ENCODE measurements at places on chromosomes 2 and 18. TPM values are rescaled to one million over a fixed set of nuclear protein-coding genes. Genes with fewer than 3 reads are reported as not detected.
A peak's percentile ranks its signal among the peaks of the same experiment; 100 is the strongest.

DNA sequence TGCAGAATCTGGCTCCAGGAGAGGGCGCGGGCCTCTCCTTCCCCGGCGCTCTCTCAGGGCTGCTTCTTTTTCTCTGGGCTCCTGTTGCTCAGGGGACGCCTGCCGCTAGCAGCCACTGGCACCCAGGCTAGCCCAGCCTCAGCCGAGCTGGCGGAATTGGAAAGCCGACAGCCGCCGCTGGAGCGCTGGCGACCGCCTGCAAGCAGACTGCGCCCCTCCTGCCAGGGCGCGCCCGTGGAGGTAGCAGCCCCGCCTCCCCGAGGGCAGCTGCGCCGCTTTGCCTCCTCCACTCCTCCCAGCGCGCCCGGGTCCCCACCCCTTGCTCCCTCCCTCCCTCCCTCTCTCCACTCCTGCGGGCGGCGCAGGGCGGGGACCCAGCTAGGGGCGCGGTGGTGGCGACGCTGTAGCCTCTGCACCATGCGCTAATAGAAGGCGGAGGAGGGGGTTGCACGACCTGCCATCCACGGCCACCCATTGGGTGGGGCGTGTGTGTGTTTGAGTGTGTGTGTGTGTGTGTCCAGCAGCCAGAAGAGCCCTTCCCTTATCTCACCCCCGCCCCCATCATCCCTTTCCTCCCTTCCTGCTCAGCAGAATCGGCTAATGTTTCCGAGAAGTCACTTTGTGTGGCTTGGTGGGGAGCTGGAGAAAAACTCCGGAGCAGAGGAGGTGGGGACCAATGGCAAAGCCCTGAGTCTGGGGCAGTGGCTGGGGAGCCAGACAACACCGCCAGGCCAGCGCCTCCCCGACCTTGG, at the start of gene SCN9A:
TSS of gene SCN9A (minus strand) at position 209 of the 752 bp plus-strand sequence. CDS start 64,188 bp downstream, outside the sequence.
- H3K4me1 ChIP-seq, result peaks cover 13% of the 10 kb centered on the region
- H3K27ac ChIP-seq, result no peak within 1 kb of the TSS
- H3K4me3 ChIP-seq, result peak within 1 kb of the TSS; percentile 75

DNA sequence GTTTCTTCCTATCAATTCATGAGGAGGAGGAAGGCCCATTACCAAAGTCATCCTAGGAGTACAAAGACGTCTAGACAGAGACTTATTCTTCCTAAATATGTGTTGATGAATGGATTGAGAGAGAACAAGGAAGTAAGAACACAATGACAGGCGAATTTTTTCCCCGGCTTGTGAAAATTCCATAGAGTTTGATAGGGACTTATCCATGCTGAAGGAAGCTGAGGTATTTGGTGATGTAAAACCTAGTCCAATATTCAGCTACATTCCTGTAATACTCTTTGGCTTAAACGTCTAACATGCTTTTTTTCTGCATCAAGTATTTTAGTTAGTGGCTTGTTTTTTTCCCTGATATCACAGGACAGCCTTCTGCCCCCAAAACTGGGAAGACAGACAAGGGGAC, 121.9 kb upstream of the MYT1L start:
- no peak for DNase-seq
- H3K4me1 ChIP-seq, result no peaks in the 10 kb centered on the region
- H3K27me3 ChIP-seq, result no peaks in the 10 kb centered on the region
- no peak overlapping the region for H3K4me3 ChIP-seq
- no peaks in the 10 kb centered on the region for H3K36me3 ChIP-seq

DNA sequence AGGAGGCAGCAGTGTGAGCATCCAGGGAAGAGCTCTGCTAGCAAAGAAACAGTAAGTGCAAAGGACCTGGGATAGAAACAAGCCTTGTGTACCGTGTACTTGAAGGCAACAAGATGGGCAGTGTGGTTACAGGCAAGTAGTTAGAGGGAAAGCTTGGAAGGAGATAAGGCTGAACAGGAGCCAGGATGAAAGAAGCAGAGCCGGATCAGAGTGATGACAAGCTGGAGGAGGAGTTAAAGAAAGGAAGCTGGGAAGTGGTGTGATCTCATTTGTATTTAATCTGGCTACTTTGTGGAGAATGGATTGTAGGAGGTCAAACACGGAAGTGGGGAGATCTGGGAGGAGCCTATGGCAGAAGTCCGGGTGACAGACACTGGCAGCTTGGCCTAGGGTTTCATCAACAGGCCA, 44.7 kb upstream of the VPS54 start:
- no peak overlapping the region for H3K4me3 ChIP-seq
- no peak for DNase-seq
- H3K36me3 ChIP-seq, result no peaks in the 10 kb centered on the region
- H3K27ac ChIP-seq, result no peak overlapping the region
- H3K4me1 ChIP-seq, result peaks cover 6% of the 10 kb centered on the region
- no peaks in the 10 kb centered on the region for H3K27me3 ChIP-seq

DNA sequence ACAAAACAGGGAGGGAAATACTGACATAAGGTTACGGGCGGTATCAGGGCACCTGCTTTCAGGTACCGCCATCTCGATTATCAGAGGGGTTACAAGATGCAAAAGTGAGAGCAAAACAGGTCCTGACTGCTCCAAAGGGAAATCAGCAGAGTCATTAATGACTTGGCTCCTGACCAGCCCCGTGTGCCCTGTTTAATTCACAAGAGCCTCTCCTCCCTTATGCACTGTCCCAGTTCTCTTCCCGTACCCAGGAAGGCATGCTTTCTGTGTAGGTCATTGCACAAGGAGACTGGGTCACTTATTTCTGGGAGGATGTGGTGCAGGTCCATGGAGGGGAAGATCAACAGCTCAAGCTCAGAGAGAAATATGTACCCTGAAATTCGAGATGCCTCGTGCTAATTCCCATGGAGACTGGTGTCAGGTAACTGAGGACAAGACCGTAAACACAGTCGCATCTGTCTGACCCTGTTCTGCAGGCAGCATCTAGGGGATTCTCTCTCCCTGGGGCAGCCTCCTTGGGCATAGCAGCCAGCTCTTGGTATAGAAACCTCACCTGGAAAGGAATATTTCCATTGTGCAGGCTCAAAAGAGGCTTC, 79.9 kb downstream of the HNRNPLL start:
- H3K27ac ChIP-seq, result no peak overlapping the region
- H3K4me3 ChIP-seq, result no peak overlapping the region
- DNase-seq, result no peak
- no peaks in the 10 kb centered on the region for H3K27me3 ChIP-seq

DNA sequence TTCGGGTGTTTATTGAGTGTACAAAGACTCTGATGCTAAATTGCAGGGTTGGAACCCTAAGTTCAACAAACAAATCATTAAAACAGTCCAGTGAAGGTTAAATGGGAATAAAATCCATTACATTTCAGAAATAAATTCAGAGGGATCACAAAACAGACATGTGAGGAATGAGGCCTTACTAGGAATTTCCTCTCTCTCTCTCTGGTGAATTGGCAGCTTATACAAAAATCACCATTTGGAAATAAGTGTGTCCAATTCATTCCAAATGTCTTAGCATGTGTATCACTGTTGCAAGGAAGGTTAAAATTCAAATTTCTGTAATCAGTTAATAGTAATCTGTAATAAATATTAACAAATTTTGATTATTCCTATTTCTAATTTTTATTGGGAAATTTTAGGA, 228.6 kb upstream of the PXDN start:
- no peaks in the 10 kb centered on the region for H3K36me3 ChIP-seq
- no peak overlapping the region for H3K27ac ChIP-seq
- no peak overlapping the region for H3K4me3 ChIP-seq
- no peaks in the 10 kb centered on the region for H3K4me1 ChIP-seq
- no peaks in the 10 kb centered on the region for H3K27me3 ChIP-seq

DNA sequence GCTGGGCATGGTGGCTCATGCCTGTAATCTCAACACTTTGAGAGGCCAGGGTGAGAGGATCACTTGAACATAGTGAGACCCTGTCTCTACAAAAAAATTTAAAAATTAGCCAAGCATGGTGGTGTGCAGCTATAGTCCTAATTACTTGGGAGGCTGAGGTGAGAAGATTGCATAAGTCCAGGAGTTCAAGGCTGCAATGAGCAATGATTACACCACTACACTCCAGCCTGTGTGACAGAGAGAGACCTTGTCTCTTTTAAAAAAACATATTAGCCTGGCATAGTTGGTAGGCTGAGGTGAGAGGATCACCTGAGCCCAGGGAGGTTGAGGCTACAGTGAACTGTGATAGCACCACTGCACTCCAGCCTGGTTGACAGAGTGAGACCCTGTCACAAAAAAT, 13.7 kb downstream of the TRAPPC8 start:
- H3K4me1 ChIP-seq, result no peaks in the 10 kb centered on the region
- no peaks in the 10 kb centered on the region for H3K27me3 ChIP-seq
- H3K36me3 ChIP-seq, result peaks cover 40% of the 10 kb centered on the region
- no peak overlapping the region for H3K4me3 ChIP-seq

GRCh38 chr2:236365258-236366048, 101.2 kb upstream of the ASB18 start:
- no peak overlapping the region for H3K4me3 ChIP-seq
- H3K27me3 ChIP-seq, result no peaks in the 10 kb centered on the region
- no peaks in the 10 kb centered on the region for H3K36me3 ChIP-seq
- H3K27ac ChIP-seq, result no peak overlapping the region
- H3K4me1 ChIP-seq, result no peaks in the 10 kb centered on the region

DNA sequence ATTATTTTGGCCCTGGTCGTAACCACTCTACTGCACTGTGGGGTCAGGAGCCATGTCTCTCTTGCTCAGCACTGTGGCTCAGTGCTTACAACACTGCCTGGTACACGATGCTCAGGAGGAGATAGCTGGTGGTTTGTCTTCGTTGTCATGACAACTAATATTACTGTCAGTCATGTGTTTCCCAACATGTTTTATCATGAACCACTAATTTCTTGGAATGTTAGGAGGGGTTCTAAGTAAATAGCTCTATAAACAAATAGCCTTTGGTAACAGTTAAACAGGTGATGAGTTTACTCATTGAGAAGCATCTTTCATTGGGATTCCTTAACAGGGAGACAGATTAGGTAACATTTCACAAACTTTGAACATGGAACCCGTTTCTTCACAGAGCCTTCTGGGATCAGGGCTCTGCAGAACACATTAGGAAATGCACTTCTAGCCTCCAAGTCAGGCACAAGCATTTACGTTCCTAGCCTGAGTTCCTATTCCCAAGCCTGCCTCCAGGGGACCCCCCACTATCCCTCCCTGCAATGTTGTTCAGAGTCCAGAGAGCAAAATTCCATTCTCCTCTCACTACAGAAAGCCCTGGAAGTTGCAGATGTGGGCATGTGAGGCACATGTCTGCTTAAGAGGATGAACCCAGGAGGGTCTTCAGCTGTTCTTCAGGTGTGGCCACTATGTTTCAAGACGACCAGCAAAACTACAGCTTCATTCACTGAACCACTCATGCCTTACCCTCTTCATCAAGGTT, 6.4 kb upstream of the RBM44 start:
- no peaks in the 10 kb centered on the region for H3K4me1 ChIP-seq
- no peaks in the 10 kb centered on the region for H3K36me3 ChIP-seq
- peak; percentile 7 for DNase-seq
- no peaks in the 10 kb centered on the region for H3K27me3 ChIP-seq
- no peak overlapping the region for H3K4me3 ChIP-seq
- H3K27ac ChIP-seq, result no peak overlapping the region

- H3K4me1 ChIP-seq, result no peaks in the 10 kb centered on the region
- no peak for DNase-seq
- H3K27ac ChIP-seq, result no peak overlapping the region
- H3K36me3 ChIP-seq, result no peaks in the 10 kb centered on the region
Observed at GRCh38 chr2:26317377-26318105, 28.4 kb upstream of the SELENOI start.

DNA sequence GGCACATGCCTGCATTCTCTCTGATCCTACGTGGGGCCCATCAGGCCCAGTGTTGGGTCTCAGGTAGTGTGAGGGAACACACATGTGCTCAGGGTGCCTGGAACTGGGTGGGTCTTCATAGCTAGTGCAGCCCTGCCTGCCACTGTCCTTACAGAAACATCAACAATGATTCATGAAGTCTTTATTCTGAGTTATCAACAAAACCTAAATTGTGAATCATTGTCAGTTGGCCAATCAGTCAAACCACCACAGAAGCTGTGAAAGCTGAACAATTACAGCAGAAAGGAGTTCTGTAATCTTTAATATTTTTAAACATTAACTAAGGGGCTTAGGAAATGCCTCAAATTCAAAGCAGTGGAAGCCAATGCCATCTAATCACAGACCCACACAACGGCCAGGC, 82.8 kb upstream of the ZNF521 start:
- no peak overlapping the region for H3K27ac ChIP-seq
- no peaks in the 10 kb centered on the region for H3K4me1 ChIP-seq
- no peaks in the 10 kb centered on the region for H3K36me3 ChIP-seq
- no peaks in the 10 kb centered on the region for H3K27me3 ChIP-seq
- H3K4me3 ChIP-seq, result no peak overlapping the region

DNA sequence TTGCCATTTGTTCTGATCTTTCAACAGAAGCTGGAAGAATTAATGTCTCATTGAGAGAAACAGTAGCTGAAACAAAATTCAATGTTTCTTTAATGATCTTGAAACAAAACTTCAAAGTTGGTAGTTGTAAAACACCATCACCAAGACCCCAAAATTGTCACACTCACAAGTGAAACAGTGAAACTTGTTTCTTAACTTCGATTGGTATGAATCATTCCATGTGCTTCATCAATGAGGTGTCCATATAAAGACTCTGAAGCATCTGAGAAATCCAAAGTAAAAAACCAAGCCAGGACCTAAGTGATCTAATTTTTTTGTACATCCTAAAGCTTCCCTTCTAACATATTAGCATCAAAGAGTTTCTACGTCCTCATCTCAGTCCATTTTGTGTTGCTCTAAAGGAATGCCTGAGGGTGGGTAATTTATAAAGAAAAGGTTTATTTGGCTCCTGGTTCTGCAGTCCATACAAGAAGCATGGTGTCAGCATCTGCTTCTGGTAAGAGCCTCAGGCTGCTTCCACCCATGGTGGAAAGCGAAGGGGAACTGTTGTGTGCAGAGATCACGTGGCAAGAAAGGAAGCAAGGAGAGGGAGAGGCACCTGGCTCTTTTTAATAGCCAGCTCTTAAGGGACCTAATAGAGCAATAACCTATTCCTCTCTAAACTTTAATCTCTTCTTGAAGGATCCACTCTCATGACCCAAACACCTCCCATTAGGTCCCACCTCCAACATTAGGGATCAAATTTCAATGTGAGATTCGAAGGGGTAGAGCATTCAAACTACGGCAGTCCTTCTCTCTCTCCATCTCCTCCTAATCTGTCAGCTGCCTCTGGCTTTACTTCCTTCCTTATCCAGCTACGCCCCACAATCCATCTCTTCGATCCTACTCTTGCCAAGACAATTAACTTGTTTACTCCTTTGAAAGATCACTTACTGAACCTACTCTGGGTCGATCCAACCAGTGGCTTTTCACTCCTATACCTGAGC, 20.7 kb upstream of the TLK1 start:
- H3K4me3 ChIP-seq, result no peak overlapping the region
- no peak for DNase-seq
- H3K27me3 ChIP-seq, result no peaks in the 10 kb centered on the region
- peaks cover 5% of the 10 kb centered on the region for H3K4me1 ChIP-seq

Gene PGAP1
- polyA plus RNA-seq, result 8.3 TPM

Gene CD207
- polyA plus RNA-seq, result not detected

Gene NT5DC4
- not detected for polyA plus RNA-seq

Gene RUFY4
- 0.66 TPM for polyA plus RNA-seq

Gene CYS1
- 0.09 TPM for polyA plus RNA-seq

Gene MROH2A
- polyA plus RNA-seq, result not detected

Gene LAMA1
- polyA plus RNA-seq, result 24.8 TPM

Gene SERPINB10
- polyA plus RNA-seq, result not detected

Gene NFATC1
- 3.2 TPM for polyA plus RNA-seq

Gene PDE1A
- not detected for polyA plus RNA-seq
